ENCODE measurements at places on chromosomes 2 and 18.
A peak's percentile ranks its signal among the peaks of the same experiment; 100 is the strongest.

GRCh38 chr2:60872510-60872928 is 8.9 kb upstream of the REL start:
- DNase-seq, result no peak

- DNase-seq, result no peak
Measured at GRCh38 chr2:239928391-239929350, 96.5 kb downstream of the NDUFA10 start.

DNA sequence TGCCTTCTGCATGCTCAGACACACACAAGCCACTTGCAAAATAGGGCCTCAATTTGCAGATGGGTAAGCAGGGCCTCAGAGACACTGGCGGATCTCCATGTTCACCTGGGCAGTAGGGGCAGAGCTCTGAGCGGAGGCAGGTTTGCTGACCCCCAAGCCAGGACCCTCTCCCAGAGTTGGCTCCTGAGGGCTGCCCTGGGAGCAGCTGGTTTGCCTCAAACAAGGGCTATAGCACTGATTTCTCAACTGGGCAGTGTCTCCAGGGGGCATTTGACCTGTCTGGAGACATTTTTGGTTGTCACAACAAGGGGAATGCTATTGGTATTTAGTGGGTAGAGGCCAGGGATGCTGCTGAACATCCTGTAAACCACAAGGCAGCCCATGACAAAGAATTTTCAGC is 11.6 kb downstream of the GLI2 start:
- no peak for DNase-seq

GRCh38 chr2:231706731-231707624 is 1.3 kb upstream of the PTMA start:
- peak; percentile 98 for DNase-seq

DNA sequence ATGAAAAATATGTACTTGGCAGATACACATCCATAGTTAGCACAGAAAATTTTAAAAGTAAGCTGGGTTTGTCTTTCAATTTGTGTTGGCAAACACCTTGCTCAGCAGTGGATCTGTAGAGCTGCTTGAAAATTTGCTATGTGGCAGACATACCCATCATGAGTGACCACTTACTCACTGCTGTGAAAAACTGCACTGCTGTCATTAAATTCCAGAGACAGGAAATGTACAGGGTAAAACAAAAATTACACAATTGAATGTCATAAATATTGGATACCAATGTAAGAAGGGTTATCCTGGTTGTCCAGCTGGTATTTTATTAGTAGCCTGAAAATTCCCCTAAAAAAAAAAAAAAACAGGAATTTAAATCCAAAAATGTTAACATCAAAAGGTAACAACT is 24.5 kb downstream of the NIF3L1 start:
- no peak for DNase-seq

DNA sequence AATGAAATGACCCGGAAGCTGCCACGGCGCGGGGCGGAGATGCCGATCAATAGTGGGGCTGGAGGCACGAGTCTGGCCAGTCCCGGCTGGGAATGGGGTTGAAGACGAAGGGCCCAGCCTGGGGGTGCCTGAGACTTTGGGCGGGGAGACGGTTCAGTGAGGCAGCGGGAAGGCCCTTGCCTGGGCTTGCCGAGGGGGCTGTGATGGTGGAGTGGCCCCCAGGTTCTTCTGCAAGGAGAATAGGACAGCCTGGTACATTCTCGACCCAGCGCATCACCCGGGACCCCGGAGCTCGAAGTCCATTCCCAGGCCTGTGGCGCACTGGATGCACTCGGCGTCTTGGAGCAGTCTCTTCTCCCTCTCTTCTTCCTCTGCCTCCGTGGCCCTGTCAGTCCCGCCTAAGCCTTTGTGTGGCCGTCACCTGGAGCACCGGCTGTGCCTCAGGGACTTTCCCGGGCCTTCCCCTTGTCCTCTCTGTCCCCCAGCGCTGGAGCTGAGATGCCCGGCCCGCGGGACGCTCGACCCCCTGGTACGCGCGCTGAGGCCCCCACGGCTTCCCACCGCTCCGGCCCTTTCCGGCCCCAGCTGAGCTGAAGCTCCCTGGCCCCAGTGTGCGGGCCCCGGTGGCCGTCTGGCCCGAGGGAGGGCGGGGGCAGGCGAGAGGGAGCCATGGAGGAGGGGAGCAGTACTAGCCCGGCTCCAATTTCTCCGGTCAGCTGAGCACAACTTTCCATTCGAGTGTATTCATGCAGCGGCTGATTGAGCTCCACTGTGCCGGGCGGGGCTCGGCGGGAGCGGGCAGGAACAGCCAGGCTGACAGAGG is 8.0 kb downstream of the SIX3 start:
- DNase-seq, result no peak

- DNase-seq, result no peak
Measured at GRCh38 chr2:217047631-217048030, 187.8 kb upstream of the TNP1 start.

- DNase-seq, result no peak
Measured at GRCh38 chr18:73614812-73615211, 532.8 kb downstream of the FBXO15 start.

- no peak for DNase-seq
Measured at GRCh38 chr18:7585276-7585670, 18.2 kb downstream of the PTPRM start.

- no peak for DNase-seq
Measured at GRCh38 chr2:241015439-241015838, 17.0 kb downstream of the SNED1 start.

GRCh38 chr18:21052385-21052784 is 59.2 kb downstream of the ROCK1 start:
- no peak for DNase-seq

GRCh38 chr18:3912705-3913104 is 462.7 kb downstream of the TGIF1 start:
- DNase-seq, result no peak

- no peak for DNase-seq
Measured at GRCh38 chr2:150646746-150647145, 159.3 kb upstream of the RND3 start.

DNA sequence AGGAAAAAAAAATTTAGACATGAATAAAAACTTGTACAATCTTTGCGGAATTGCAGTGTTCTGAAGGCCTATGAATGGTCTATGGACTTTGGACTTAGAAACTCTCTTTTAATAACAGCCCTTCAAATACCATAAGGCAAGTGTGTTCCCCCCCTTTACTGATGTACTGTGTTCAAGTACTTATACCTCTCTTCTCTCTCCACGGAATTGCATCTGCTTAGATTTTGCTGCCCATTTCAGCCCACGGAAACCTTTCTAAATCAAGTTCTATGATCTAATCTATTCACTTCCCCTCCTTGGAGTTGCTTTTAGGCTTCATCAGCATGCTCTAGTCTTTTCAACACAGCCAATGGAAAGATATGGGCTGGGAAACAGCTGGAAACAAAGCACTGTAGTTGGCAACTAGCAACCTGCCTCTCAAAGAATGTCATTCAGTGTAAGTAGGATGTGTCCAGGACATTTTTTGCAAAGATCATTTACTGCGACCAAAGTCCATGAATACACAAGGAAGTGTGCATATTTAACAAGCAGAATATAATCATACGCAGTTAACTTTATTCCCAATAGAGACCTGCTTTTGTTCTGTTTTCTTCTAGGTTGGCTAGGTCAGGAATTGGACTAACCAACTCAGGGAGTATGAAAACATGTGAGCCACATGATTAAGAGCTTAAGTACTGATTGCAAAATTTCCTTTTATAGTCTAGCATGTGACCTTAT is 58.0 kb downstream of the SLC40A1 start:
- no peak for DNase-seq

DNA sequence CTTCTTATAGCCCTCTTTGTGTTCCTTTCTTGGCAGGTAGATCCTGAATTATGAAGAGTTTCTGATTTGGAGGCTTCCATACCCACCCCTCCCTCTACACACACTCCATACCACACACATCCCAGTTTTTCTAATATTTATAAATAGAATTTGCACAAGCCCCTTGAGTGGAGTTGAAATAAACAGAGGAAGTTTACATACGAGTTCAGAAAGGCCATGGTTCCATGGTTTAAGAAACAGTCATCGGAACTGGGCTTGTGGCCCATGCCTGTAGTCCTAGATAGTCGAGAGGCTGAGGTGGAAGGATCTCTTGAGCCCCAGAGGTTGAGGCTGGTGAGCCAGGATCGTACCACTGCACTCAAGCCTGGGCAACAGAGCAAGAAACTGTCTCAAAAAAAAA is 62.7 kb upstream of the TANC1 start:
- DNase-seq, result no peak

- no peak for DNase-seq
Measured at GRCh38 chr2:13524492-13524891, 807.8 kb downstream of the TRIB2 start.

DNA sequence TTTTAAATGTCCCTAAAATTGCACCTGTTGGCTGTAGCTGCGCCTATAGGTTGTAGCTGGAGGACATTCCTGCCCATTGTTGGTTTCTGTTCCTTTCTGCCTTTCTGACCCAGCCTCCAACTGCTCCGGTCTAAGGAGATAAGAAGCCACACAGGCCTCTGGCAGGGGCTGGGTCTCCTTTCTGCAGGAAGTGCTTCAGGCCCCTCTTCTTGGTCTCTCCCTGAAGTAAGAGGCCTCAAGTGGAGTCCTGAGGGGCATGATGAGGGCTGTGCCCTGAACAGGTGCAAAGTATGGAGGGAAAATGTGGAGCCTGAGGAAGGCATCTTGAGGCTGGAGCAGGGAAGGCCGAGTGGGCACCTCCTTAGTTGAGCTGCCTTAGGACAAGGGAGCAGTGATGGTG is 10.4 kb upstream of the SFTPB start:
- DNase-seq, result no peak

DNA sequence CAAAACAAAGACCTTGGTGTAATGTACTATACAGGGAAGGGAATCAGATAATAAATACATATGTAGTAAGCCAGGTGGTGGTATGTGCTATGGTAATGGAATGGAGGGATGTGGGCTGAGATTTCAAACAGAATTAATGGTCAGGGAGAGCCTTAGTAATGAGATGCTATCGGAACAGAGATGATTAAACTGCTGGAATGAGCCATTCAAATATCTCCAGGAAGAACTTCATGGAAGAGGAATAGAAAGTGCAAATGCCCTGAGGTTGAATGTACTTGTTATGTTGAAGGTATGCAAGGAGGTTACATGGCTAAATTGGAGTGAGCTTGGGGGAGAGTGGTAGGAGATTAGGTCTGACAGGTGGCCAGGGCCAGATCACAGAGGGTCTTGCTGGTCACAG is 5.1 kb downstream of the SERPINB11 start:
- no peak for DNase-seq

DNA sequence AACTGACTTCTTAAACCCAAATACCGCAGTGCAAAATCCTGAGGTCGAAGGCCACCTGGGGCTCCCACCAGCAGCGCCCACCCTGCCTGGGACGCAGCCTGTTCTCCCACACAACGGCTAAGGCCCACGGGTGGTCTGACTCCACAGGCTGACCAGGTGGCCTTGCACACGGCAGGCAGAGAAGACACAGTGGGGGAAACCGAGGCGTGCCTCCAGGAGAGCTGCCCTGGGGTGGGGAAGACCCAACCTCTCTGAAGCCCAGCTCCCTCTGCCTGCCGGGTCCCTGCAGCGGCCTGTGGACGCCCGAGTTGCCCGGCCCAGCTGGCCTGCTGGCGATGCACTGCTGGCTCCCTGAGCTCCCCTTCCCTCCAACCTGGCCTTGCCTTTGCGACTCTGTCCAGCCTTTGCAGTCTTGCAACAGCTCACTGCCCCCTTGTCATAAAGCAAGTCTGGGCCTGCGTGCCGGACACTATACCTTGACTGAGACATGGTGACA is 9.7 kb upstream of the SEMA4C start:
- no peak for DNase-seq

DNA sequence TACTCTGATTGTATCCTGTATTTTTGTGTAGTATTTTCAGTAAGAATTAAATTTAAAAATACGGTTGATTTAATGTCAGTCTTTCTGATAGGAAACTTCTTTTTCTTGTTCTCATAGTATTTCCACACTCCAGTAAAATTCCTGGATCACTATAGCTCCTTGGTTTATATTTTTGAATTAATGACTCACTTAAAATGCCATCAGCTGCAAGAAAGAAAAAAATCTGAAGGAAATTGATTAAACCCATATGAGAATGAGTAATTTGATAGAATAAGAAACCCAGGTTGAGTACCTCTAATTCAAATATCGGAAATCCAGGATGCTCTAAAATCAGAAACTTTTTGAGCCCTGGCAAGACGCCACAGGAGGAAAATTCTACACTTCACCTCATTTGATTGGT is 186.8 kb upstream of the RND3 start:
- DNase-seq, result no peak

- DNase-seq, result no peak
Measured at GRCh38 chr2:162265666-162266459, 22.6 kb upstream of the FAP start.

DNA sequence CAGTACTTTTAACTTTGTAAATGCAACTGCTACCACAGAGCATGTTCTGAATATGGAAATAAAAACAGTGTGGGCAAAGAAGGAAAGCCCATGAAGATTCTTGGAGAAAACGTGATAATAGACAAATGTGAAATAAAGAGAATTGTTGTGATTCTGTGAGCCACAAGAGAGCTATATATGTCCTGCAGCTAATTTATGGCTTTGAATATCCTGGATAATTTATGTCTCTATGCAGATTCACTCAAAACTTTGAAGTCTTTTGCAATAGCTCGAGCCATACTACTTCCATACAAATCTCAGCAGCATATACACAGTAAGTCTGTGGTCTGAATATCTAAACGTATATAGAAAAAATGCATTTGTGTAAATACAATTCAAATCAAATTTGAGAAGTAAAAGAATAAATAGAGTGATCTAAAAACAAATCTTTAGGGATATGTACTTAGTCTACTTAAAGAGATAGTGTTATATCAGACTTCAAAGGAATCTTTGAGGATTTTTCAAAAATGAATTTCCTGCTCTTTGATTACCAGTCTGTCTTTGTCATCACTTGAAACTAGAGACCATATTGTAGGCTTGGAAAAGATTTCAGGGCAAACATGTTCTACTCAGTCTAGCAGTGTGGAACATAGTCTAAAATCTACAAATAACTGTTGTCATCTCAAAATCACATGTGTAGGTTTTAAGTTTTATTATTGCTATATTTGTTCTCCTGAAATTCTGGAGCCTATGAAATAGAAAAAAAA is 107.1 kb downstream of the CSRNP3 start:
- peak; percentile 18 for DNase-seq
